Fibroblast of skin of right quadriceps (primary cell): ENCODE measurements at places on chromosomes 2 and 18.

- no peak for DNase-seq
These were observed 556 bp downstream of the DNMT3A start for GRCh38 chr2:25341011-25341727.

DNA sequence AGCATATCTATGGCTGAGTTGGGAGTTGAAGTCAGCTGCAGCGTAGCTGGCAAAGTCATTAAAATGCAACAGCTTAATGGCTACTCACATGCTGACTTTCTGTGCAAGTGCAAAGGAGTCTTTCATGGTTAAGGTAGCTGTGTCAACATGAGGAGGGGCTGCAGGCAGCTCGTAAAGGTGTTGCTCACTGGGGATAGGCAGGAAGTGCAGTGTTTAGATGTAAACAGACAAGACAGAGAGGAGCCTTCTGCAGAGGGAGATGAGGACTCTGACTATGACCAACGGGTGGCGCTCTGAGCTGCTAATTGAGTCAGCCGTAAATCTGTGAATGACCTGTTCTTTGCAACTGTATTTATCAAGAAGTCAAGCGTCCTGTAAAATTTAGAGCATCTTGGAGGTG is 22.3 kb upstream of the CAVIN2 start:
- DNase-seq: no peak

DNA sequence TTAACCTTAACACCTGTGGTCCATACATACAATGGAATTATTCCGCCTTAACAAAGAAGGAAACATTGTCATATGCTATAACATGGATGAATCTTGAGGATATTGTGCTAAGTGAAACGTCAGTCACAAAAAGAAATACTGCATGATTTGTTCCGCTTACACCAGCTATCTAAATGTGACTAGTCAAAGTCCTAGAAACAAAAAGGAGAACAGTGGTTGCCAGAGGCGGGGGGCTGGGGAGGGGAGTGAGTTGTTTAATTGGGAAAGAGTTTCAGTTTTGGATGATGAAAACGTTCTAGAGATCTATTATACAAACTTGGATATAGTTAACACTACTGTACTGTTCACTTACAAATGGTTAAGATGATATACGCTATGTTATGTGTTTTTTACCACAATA is 72.0 kb downstream of the SPRED2 start:
- no peak for DNase-seq

DNA sequence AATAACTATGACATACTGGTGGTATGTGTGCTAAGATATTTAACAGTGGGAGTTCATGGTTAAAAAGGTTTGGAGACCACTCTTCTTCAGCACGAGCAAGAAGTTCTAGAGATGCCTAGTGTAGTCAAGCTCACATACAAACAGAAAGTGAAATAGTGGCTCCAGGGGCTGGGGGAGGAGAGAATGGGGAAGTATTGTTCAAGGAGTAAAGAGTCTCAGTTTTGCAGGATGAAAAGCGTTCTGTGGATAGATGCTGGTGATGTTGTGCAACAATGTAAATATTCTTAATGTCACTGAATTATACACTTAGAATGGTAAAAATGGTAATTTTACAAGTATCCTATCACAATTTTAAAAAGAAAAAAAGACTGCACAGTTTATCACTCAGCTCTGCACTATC is 29.0 kb upstream of the EPAS1 start:
- DNase-seq: no peak

- DNase-seq: no peak
These were observed 23.9 kb downstream of the NOL10 start for GRCh38 chr2:10665833-10666232.
